CD4-positive, alpha-beta T cell treated with Interleukin-12 subunit alpha and Interleukin-12 subunit beta, for 1 hour (primary cell): ENCODE measurements at places on chromosomes 13 and 19.
A peak's percentile ranks its signal among the peaks of the same experiment; 100 is the strongest.

DNA sequence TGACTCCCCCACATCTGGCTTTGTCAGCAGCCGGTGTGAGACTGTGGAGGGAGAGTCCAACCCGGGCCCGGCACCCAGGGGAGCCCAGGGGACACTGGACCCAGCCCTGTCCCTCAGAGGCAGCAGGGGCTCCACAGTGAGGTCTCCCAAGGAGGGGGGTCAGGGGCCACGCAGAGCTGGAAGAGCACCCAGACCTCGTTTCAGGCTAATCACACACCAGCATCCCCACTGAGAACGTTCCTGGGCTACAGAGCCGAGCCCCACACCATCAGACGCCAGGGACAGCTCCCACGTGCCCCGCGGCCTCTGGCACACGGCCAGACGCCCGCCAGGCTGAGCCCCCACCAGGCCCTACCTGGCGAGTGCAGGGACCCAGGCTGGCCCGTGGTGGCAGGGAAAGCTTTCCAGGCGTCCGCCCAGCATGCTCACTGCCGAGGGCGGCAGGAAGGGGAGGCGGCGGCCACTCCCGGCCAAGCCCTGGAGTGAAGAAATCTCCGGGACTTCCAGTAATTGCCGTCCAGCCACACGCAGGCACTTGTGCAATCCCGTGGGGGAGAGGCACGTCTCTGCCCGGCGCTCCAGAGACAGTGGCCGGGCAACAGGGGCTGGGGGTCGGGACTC lies 19.2 kb downstream of the SBNO2 start:
- DNase-seq = no peak

GRCh38 chr19:11685676-11686650 lies 52.8 kb downstream of the ZNF823 start:
- DNase-seq = no peak

GRCh38 chr19:4800591-4801081 lies 9.1 kb downstream of the FEM1A start:
- DNase-seq = no peak

DNA sequence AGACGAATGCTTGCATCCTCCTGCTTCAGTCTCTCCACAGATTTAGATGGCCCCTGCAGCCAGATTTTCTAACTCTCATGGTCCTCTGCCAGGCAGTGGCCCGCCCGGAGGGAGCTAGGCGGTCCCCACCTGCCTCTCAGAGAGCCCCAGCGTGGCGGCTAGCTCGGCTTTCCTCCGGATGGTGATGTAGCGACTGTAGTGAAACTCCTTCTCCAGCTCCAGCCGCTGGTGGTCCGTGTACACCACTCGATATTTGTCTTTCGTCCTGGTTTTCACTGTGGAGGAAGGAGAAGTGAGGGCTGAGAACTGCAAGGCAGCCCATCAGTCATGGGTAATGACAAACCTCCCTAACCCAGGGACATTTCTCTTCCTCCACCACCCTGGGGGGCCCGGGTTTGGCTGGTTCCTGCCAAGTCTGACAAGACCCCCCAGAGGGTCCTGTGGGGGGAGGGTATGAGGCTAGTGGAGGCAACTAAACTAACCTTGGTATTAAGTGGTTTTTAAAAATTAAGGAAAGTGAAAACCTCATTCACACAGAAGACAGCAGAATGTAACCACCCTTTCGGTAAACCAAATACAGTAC lies 4.3 kb downstream of the CDX2 start:
- DNase-seq = no peak

DNA sequence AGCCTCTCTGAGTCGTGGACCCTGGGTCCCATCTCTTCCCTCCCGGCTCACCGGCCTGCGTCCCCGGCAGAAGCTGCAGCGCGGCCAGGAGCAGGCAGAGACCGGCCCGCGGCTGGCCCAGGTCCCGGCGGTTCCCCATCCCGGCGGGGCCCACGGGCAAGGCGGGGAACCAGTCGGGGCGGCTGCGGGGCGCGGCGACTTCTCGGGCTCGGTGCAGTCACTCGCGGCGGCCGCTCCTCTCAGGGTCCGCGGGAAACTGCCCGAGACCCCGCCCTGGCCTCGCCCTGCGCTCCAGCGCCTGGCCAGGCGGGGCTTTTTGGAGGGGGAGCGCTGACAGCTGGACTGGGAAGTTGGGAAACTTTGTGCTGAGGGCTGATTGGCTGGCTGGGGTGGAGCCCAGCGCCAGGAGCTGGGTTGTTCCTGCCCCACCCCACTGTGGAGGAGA lies at the start of gene COL5A3:
TSS of gene COL5A3 (minus strand) at position 258 of the 445 bp plus-strand sequence. CDS start at position 139, 119 bp downstream.
- no peak for DNase-seq

- no peak for DNase-seq
Observed at GRCh38 chr13:50594276-50595051, 249.0 kb downstream of the DLEU7 start.

- no peak for DNase-seq
Observed at GRCh38 chr13:80945328-80945727, 604.4 kb upstream of the SPRY2 start.

GRCh38 chr19:39934584-39935363 lies at the start of gene FCGBP:
Gene FCGBP, minus strand, starts transcription at chr19:39934634.
- DNase-seq = no peak

GRCh38 chr19:53394522-53394973 lies 401 bp upstream of the ZNF765 start:
- DNase-seq = no peak

GRCh38 chr13:41945926-41946325 lies 15.0 kb downstream of the VWA8 start:
- DNase-seq = no peak

- peak; percentile 72 for DNase-seq
Observed at GRCh38 chr19:8517551-8518442, 3.8 kb upstream of the ZNF414 start.

GRCh38 chr19:38273499-38273898 lies 9.1 kb downstream of the SPINT2 start:
- no peak for DNase-seq

GRCh38 chr13:50810998-50811397 lies 32.5 kb downstream of the DLEU7 start:
- DNase-seq = no peak

- no peak for DNase-seq
Observed at GRCh38 chr19:54160182-54160811, 776 bp upstream of the LENG1 start.

- DNase-seq = no peak
Observed at GRCh38 chr19:56983171-56983570, 136.6 kb upstream of the USP29 start.

GRCh38 chr13:110811008-110811720 lies 97.7 kb downstream of the ING1 start:
- no peak for DNase-seq

DNA sequence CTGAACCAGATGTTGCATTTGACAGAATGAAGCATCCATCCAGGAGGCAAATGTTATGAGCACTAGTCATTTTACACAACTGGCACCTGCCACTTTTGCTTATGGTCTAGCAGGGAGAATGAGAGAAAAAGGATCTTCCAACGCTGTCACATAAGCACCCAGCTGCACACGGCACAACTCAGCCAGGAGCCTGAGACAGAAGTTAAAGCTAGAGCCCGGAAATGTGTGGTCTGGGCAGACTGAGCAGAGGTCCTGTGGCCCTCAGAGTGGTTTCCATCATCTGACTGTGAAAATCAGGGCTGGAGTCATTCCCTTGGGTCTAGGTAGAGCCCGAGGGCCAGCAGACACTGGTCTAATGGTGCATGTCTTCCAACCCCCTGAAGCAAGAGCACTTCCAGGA lies 78.4 kb upstream of the XPO4 start:
- DNase-seq = no peak

- no peak for DNase-seq
Observed at GRCh38 chr13:66748712-66749111, 481.4 kb downstream of the PCDH9 start.

GRCh38 chr13:64540976-64541375 lies 2689.2 kb downstream of the PCDH9 start:
- no peak for DNase-seq
